ENCODE measurements at places on chromosomes 6 and 20.

GRCh38 chr6:170159022-170159965, 131.6 kb downstream of the DLL1 start:
- DNase-seq = no peak

DNA sequence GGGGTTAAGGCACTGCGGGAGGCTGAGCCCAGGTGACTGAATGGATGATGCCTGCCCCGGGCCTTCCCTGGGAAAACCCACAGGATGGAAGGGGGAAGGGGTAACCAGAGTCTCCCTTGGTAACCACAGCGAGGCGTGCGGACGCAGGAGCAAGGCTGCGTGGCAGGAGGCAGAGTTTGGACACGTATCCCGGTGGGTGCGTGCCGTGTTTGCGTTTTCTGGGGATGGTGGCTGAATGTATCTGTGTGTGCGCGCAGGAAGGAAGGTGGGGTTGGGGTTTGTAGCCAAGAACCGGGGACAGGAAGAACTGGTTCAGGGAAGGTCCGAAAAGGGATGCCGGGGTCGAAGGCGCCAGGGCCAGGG, 1.8 kb downstream of the MDGA1 start:
- DNase-seq = no peak

GRCh38 chr20:22946596-22946995, 88.5 kb upstream of the SSTR4 start:
- DNase-seq = no peak

DNA sequence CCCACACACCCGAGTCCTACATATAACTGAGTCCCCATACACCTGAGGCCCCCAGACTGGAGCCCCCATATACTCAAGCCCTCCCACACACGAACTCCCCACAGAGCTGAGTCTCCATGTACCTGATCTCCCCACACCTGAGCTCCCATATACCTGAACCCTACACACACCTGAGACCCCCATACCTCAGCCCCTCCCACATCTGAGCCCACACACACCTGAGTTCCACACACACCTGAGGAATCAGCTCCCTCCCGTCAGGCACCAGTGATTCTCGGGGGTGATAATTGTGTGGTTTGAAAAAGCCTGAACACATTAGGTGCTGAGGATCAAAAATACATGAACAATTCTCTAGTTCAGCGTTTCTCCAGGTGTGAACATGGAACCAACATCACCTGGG, 15.4 kb downstream of the PFDN4 start:
- no peak for DNase-seq

- no peak for DNase-seq
These were observed 576.4 kb downstream of the PRKN start for GRCh38 chr6:162151021-162151665.

GRCh38 chr6:72328775-72329174, 293.1 kb upstream of the KCNQ5 start:
- DNase-seq = no peak

DNA sequence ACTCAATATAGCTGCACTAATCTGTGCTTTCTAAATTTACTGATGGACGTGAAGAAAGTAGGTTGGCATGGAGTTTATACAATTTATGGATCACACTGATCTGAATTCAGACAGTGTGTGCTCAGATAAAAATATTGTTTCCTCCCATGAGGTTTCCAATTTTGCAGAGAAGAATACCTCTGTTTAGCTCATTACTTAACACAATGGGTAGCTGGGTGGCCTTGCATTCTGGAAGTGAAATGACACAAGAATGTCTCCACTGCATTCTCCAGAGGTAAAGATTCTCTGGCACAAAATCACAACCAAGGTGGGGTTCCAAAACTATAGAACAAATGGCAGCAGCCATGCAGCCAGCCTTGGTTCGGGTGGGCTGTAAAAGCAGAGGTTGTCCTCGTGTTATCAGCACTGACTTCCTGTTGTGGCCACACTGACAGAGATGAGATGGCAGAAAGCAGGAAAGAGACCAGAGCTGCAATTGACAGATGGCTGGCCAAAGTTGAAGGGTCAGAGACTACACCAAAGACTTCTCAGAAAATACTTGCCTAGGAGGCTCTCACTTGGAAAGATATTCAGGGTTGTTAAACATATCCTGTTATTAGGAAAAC, 50.2 kb downstream of the HDAC2 start:
- no peak for DNase-seq

GRCh38 chr6:141024526-141024925, 1108.2 kb upstream of the GJE1 start:
- DNase-seq = no peak

DNA sequence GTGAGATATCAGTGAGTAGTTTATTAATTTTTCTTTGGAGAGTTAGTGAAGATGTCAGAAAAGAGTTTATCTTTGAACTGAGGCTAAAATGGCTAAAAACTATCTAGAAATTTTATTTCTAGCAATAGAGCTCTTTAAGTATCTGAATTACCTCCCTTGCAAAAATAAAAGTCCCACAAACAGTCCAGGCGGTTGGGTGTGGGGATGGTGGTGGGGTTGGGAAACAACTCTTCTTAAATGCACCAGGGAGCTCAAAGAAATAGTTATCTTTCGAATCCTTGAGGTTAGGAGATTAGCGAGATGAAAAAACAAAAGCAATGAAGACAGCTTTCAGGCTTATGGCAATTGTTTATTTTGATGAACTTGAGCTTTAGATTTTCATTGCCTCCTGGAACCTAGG, 1299.1 kb upstream of the ADGRB3 start:
- no peak for DNase-seq

DNA sequence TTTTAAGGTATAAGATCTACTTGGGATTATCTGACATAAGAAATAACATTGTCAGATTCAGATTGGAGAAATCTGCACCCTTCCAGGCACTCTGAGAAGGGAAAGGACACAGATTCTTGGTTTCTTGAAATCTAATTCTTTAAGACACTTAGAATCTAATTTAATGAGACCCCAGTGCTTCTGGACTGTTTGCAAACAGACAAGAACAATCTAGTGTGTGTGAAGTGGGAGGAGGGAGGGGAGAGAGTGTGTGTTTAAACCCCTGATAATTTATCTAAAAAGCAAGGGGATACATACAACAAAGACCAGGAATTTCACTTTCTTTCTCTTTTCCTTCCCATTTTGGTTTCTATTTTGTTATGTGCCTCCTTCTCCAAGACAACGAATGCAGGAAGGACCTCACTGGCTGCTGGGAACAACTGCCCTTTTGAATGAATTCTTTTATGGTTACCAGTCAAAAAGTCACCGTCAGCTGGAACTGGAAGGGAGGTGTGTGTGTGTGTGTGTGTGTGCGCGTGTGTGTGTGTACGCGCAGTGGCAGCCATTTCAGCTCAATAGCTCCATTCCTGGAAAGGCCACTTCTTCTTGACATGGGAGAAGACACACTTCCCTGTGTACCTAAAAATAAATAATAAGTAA, 129.4 kb downstream of the BCAS1 start:
- no peak for DNase-seq

GRCh38 chr6:170022291-170022722, 268.6 kb downstream of the DLL1 start:
- DNase-seq = no peak

- no peak for DNase-seq
These were observed 83.9 kb upstream of the SIRPG start for GRCh38 chr20:1741309-1742048.

DNA sequence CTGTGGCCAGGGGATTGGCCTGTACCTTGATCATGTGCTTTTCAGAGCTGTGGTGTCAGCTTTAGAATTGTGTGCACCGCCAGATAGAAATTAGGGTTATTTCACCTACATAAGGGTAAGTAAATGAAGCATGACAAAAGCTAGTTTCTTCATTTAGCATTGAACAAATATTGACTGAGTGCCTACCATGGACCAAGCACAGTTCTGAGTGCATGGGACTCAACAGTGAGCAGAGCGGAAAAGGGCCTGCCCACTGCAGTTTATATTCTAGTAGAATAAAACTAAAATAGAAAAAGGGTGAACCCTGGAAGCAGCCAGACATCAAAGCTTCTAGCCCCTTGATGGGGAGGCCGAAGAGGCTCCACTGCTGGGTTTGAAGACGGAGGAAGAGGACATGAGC, 25.6 kb downstream of the ECT2L start:
- DNase-seq = no peak

DNA sequence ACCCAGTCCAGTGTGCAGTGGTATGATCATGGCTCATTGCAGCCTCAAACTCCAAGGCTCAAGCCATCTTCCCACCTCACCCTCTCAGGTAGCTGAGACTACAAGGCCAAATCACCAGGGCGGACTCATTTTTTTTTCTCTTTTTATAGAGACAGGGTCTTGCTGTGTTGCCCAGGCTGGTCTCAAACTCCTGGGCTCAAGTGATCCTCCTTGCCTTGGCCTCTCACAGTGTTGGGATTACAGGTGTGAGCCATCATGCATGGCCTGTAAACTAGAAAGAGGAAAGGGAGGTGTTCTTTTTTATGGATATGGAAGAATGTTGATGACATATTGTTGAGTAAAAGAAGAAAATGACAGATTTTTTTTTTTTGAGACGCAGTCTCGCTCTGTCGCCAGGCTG, 5.1 kb upstream of the BEND3 start:
- no peak for DNase-seq

DNA sequence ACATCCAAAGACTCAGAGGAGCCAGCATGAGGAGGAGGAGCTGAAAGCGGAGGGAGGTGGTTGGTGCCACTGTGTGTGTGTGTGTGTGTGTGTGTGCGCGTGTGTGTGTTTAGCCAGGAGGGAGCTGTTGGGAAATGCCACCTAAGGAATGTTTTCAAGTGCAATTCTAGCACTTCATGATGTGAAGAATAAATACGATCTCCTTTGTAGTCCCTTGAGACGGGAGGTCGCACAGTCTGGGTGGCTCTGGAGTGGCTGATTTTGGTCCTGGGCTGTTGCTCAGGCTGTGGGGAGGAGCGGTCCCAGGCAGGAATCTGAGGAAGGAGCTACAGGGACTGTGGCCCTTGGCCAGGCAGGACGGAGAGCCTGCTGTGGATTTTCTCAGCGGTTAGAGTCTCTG, 93.7 kb downstream of the PPP1R14C start:
- DNase-seq = no peak

DNA sequence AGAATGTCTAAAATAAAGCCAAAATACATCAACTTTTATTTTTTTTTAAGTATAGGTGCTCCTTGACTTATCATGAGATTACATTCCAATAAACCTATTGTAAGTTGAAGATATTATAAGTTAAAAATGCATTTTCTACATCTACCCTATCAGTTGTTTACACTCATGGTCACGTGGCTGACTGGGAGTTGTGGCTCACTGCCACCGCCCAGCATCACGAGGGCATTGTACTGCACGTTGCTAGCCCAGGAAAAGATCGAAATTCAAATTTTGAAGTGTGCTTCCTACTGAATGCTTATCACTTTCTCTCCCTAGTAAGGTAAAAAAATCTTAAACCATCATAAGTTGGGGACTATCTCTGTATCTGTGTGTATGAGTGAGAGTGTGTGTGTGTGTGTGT, 126.6 kb upstream of the RIN2 start:
- no peak for DNase-seq
